Activated T-helper 1 cell treated with anti-CD3 and anti-CD28 coated beads, Interleukin-2, amount 50 U/mL, for 16 hours (primary cell): ENCODE measurements at places on chromosomes 1 and 21.

DNA sequence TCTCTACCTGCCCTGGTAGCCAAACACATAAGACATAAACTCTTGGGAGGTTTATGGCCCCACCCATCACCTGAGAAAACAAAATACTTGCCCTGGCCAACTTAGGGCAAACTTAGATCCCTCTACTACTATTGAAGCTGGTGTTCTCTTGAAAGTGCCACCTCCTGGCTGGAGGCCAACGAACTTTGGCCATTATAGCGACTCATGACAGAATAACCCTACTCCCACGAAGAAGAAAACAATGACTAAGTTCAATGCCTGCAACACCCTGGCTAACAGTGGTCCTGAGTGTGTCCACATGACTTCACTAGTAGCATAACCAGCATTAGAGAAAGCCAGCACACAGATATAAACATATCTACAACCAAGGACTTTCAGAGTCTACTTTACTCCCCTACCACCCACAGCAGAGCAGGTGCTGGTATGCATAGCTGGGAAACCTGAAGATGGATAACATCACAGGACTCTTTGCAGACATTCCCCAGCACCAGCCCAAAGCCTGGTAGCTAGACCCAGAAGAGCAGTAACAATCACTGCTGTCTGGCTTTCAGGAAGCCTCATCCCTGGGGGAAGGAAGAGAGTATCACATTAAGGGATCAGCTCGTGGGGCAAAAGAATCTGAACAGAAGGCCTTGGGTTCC, 81.0 kb downstream of the SLC30A10 start:
- no peak for DNase-seq

- no peak for DNase-seq
Measured at GRCh38 chr1:108016451-108016920, 51.5 kb upstream of the VAV3 start.

DNA sequence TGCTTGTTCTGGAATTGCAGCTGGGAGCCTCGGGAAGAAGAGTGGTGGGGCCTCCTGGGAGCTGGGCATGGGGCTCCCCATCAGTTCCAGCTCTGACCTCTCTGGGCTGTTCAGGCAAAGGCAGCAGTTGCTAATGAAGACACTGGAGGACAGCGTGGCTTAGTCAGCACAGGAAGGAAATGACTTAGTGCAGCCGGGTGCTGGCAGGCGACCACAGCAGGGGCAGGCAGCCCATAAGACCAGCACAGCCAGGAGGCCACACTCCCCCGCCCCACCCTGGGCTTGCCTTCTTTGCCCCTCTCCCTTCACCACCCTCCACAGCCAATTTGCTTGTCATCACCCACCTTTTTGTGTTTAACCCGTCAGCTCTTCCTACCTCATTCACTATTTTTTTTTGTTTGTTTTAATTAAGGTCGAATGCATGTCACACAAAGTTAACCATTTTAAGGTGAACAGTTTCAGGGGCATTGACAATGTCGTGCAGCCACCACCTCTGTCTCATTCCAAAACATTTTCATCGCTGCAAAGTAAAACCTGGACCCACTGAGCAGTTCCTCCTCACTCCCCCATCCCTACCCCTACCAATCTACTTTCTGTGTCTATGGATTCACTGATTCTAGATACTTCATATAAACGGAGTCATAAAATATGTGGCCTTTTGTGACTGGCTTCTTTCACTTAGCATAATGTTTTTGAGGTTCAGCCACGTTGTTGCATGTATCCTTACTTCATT, 10.9 kb downstream of the OLIG2 start:
- no peak for DNase-seq

DNA sequence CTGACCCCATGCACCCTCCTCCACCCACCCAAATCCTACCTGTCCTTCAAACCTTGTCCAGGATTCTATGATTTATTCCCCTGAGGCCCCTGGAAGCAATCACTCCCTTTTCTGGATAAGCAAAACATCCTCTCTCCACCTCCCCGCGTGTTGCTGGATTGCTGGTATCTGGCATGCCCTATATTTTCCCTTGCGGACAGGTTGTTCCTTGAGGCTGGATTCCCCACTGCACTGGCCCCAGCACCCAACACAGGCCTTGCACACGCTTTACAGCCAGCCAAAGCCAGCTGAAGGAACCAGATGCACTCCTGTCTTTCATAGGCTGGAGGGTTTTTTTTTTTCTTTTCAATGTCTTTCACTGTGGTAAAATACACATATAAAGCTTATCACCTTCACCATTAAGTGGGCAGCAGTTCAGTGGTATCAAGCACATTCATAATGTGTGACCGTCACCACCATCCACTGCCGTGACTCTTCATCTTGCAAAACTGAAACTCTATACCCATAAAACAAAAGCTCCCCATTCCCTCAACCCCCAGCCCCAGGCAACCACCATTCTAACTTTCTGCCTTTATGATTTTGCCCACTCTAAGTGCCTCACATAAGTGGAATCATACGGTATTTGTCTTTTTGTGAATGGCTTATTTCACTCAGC, 50.9 kb downstream of the TOR1AIP2 start:
- no peak for DNase-seq
